ENCODE measurements at places on chromosomes 1 and 21. TPM values are rescaled to one million over a fixed set of nuclear protein-coding genes. Genes with fewer than 3 reads are reported as not detected.

Gene COX20
- polyA plus RNA-seq = 65.7 TPM

Gene OR6K3
- polyA plus RNA-seq = not detected

Gene ALG14
- polyA plus RNA-seq = 4.2 TPM

Gene SPATA46
- not detected for polyA plus RNA-seq

DNA sequence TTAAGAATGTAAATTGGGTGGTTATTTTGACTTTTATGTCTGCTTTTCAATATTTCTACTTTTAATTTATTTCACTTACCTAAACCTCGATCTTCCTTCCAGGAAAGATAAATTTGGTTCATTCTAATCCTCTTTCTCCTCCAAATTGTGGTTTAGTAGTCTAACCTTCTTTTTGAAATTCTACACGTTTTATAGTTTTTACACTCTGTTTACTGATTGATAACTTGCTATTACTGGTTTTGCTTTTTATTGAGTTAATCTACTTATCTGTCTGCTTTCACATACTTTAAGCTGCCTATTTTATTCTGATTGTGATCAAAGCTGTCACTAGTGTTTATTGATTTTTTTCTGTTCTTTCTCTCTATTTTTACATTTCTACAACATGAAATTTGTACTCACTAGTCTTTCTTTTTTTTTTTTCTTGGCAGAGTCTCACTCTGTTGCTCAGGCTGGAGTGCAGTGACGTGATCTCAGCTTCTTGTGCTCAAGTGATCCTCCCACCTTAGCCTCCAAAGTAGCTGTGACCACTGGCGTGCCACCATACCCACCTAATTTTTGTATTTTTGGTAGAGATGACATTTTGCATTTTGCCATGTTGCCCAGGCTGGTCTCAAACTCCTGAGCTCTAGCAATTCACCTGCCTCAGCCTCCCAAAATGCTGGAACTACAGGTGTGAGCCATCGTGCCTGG lies 27.9 kb upstream of the ERRFI1 start:
- DNase-seq = no peak

- DNase-seq = peak; percentile 11
Measured at GRCh38 chr1:39081271-39082009, 55.3 kb downstream of the NDUFS5 start.

GRCh38 chr1:213761845-213762407 lies 225.8 kb upstream of the PROX1 start:
- DNase-seq = peak; percentile 39

DNA sequence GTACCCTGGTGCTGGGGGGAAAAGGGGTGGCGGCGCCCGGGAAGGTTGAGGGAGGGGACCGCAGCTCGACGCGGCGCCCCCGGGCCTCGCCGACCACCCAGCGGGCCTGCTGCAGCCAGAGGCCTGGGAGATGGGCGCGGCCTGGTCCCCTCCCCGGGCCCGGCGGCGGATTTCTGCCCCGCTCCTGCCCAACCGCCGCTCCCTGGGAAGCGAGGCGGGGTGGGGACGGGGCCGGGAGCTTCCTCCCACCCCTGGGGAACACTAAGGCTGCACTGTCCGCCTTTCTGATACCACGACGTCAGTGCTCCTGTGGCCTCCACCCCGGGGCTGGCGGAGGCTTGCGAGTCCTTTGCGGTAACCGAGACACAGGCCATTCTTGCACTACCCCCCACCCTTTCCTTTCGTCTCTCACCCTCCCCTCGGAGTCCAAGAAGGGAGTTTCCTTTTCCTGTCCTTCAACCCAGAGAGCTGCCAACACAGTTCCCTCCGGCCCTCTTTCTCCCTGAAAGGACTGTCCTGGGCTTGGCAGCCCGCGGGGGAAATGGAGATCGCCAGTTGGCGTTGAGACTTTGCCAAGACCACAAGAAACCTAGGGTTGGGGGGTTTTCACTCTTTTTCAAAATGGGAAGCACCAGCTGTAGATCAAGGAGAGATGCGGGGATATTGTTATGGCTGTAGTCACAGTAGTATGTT lies 742 bp downstream of the SH3GLB1 start:
- no peak for DNase-seq

GRCh38 chr1:215076322-215076721 lies 6.2 kb upstream of the KCNK2 start:
- DNase-seq = no peak

GRCh38 chr1:40895601-40896000 lies 33.4 kb upstream of the CITED4 start:
- DNase-seq = no peak

- no peak for DNase-seq
Measured at GRCh38 chr1:234683861-234684632, 74.1 kb upstream of the IRF2BP2 start.

DNA sequence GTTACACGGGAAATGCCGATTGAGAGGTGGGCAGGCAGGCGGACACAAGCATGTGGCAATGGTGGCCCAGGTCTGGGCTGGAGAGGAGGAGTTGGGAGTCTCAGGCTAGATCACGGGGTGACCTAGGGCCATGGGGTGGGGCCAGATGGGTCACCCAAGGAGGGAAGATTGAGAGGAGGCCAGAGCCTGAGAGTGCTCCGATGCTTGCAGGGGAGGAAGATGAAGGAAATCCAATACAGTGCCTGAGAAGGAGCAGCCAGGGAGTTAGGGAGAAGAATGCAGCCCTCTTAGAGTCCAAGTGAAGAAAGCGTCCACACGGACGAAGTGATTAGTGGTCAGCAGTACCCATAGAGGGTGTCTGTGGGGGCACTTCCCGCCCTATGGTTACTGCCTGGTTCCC lies 61.4 kb upstream of the FAM3B start:
- DNase-seq = no peak

DNA sequence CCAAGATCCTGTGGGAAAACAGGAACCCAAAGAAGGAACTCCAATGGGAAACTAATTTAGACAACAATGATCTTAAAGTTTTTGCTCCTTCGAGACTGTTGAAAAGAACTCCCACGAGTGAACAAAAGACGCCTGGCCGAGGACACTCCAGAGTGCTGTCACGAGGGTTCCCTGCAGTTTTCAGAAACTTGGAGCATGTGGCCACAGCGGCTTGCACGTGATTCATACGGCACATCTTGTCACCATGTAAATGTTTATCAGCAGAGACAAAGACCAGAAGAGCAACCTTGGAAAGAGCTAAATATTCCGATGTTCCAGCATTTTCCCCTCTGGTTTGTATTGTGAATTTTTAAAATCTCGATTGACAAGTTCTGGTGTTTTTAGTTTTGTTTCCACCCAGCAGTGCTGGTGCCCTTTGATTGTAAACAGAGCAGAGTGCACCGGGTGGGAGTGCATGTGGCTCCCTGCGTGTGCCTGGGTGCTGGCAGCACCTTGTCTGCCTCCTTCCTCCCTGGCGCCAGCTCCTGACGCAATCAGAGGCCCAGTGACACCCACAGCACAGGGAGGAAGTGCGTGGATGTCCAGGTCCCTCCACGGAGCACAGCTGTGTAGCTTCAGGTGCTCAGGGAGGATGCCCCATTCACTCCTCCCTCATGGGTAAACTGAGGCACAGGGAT lies 23.0 kb downstream of the LRRC3 start:
- DNase-seq = no peak

DNA sequence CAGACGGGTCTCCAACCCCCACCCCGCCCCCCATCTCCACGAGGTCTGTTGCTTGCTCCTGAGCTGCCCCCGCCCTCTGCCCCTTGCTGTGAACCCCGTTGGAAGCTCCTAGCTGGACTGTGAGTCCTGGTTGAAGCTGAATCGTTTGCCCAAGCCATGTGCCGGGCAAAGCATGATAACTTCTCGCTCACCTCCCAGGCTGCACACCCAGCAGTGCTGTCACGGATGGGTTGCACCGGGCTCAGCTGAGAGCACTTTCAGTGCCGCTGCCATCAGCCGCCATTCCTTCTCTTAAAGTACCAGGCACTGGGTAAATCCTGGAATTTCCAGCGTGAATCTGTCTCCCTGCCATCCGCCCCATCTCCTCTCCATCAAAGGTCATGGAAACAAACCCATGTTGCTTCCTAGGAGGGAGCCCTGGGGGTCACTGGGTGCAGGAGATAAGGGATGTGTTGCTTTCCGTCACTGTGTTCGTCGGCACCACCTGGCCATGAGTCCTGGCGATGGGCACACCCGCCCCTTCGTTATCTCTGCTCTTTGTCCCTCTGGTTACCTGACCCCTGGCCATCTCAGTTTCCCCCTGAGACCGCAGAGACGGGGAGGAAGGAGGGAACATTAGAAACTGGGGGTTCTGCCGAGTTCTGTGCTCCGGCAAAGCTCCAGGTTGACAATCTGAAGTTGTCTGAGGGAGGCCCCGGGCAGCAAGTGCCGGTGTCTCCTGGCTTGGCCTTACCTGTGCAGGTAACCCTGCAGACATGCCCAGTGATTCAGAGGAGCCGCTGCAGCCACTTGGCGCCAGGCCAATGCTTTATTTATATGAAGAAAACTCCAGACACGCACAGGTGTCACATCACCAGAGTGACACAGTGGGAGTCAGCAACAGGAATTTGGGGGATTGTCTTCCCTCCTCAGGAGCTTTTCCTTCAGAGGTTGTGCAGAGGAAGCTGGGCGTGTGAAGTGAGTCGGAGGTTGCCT lies 2.7 kb downstream of the PDE9A start:
- DNase-seq = no peak

DNA sequence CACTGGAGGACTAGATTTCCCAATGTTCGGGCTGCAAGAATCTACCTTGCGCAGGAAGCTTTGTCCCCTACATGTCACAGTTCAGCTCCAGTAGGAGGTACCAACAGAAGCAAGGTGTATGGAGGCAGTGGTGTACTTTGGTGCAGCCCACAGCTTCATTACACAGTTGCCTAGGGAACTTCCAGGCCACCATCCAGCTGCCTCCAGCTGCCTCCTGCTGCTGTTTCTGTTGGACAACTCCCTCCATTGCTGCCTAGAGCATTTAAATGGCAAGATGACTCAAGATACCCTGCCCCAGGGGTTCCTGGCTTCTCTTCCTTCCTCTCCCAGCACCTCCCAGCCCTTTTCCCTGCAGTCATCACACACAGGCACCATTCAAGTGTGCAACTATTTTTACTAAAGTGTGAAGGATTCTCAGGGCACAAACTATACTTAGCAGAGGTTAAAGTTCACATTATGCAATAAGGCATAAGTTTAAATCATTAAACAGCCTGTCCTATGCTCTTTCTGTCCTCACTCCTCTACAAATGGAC lies 39.0 kb upstream of the ATP1A1 start:
- DNase-seq = no peak

- DNase-seq = no peak
Measured at GRCh38 chr1:209485167-209485566, 98.3 kb upstream of the CAMK1G start.

- DNase-seq = no peak
Measured at GRCh38 chr1:245983294-245983967, 523.6 kb downstream of the SMYD3 start.

GRCh38 chr1:98898940-98899339 lies 105.7 kb downstream of the PLPPR5 start:
- DNase-seq = no peak

DNA sequence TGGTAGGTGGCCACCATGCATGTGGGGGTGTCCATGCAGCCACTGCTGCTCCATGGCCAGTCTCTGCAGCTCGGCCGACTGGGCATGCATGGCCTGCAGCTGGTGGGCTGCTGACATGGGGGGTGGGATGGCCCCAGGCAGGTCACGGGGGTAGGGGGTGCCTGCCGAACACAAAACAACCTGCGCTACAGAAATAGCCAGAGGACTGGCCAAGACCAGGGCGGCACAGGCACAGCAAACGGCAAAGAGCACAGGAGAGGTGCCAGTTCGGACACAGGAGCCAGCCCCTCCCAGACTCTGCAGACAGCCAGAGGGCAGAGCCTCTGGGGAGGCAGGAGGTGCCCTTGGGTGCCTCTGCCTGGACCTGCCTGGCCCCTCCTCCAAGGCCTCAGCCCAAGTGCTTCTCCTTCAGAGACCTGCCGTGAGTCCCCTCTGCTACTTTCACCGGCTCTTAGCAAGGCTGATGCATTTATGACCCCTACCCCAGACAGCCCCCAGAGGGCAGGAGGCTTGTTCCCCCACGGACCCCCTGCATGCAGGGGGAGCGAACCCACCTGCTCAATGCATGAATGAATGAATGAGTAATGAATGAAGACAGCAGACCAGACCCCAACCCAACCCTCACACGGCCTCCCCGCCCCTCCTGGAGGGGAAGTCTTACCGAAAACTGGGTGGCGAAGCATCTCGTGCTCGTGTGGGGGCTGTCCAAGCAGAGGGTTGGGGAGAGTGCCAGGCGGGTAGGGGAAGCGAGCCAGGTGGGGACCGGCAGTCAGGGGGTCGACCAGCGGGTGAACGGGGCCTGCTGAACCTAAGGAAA lies 37.7 kb downstream of the SLC45A1 start:
- no peak for DNase-seq

GRCh38 chr1:201354901-201355295 lies 22.6 kb downstream of the TNNT2 start:
- DNase-seq = no peak

DNA sequence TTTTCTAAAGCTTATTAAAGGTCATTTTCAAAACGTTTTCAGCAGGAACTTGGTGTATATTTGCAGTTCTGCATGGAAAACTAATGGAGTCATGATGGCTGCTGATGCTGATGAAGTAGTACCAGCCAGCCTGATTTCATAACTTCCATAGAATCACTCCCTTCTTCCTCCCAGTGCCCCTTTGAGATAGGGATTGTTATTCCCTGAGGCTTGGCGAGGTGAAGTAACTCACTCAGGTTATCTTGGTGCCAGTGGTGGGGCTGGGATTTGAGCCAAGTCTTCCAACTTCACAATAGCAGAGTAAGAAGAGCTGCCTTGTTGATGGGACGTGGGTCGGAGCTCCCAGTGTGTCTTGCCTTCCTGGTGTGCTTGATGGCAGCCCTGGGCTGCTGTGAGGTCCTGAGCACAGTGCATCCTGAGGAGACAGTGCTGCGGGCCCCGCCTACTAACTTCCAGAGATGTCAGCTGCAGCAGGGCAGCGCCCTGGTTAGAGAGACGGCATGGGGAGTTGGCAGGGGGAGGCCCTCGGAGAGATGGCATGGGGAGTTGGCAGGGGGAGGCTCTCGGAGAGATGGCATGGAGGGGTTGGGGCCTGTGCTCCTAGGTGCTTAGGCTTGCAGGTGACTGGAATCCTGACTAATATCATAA lies 92.6 kb downstream of the PCBP3 start:
- no peak for DNase-seq

DNA sequence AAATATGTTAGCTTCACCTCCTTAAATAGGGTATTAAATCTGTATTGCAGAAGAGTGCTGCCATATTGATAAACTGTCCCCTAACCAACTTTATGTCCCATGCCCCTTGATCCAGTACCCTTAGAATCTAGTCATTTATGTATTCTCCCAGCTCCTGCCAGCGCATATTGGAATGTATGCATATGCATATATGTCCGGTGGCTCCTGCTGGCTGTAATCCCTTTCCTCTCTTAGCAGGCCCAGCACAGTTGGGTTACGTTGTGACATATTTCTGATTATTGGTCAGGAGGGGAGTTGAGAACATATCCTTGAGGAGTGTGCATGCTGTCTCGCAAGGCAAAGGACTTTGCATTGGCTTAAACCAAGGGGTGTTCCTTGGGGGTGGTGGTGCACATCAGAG lies 29.2 kb upstream of the CREG1 start:
- no peak for DNase-seq

- DNase-seq = peak; percentile 34
Measured at GRCh38 chr1:203796236-203796605, 798 bp downstream of the ZBED6 start.

DNA sequence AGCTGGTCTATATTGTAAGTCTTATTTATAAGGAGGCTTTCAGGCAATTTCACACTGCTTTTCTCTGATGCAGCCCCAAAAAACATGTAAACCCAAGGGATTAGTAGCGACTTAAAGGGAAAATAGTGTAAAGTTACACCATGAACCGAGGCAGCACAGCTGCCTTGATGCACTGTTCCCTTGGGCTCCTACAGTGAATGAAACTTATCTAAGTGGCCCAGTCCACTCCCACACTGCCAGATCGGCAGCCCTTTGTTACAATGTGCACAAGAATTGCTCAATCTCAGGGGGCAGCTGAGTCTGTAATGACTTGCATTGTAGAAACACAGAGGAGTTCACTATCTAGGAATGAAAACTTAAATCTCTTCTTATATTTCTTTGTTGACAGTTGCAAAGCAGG lies 120.8 kb upstream of the ADGRL2 start:
- DNase-seq = no peak

All from CD4-positive, alpha-beta memory T cell (primary cell).